HepG2 (cell line): ENCODE measurements at places on chromosomes 5 and 9. TPM values are rescaled to one million over a fixed set of nuclear protein-coding genes. Genes with fewer than 3 reads are reported as not detected.
A peak's percentile ranks its signal among the peaks of the same experiment; 100 is the strongest.

NTRK2 gene
- total RNA-seq: not detected in 2 replicates

RELL2 gene
- total RNA-seq: 5.2 and 8.3 TPM in 2 replicates

MCTP1 gene
- total RNA-seq: 0.15 TPM in 1 of 2 replicates, not detected in the other

ZNF366 gene
- not detected in 2 replicates for total RNA-seq

GRCh38 chr5:143341807-143342570 is 61.5 kb downstream of the NR3C1 start:
- DNase-seq: no peak
- 0 out of 3 replicates have a peak, but pooled peaks cover 3% of the 10 kb centered on the region for H3K36me3 ChIP-seq
- H3K27me3 ChIP-seq: no peaks in the 10 kb centered on the region
- H3K4me3 ChIP-seq: no peak overlapping the region

- no peak overlapping the region for H3K4me3 ChIP-seq
- no peaks in the 10 kb centered on the region; the same call in 2 of the 3 replicates for H3K27me3 ChIP-seq
- no peaks in the 10 kb centered on the region for H3K36me3 ChIP-seq
- peaks cover 25% of the 10 kb centered on the region for H3K4me1 ChIP-seq
Measured at GRCh38 chr9:5440426-5440825, 2.7 kb upstream of the PLGRKT start.

GRCh38 chr9:89606624-89607311 is 2.0 kb downstream of the GADD45G start:
- H3K4me1 ChIP-seq: peaks cover 38% of the 10 kb centered on the region
- no peaks in the 10 kb centered on the region for H3K36me3 ChIP-seq
- peak overlapping the region; percentile 53; the same call in 1 of the 2 replicates for H3K4me3 ChIP-seq
- no peak for DNase-seq
- H3K27me3 ChIP-seq: peaks cover 5% of the 10 kb centered on the region

GRCh38 chr5:115229606-115230005 is 33.1 kb downstream of the PGGT1B start:
- no peak overlapping the region for H3K4me3 ChIP-seq
- no peaks in the 10 kb centered on the region for H3K27me3 ChIP-seq
